H1 (cell line): ENCODE measurements at places on chromosomes 12 and 14. TPM values are rescaled to one million over a fixed set of nuclear protein-coding genes. Genes with fewer than 3 reads are reported as not detected.

GRCh38 chr12:11712491-11712890, 63.0 kb downstream of the ETV6 start:
- no peak for DNase-seq

The KCTD10 gene
- total RNA-seq: 52.4 and 54.3 TPM in 2 replicates

The EGLN3 gene
- total RNA-seq: 24.4 and 27.3 TPM in 2 replicates

DNA sequence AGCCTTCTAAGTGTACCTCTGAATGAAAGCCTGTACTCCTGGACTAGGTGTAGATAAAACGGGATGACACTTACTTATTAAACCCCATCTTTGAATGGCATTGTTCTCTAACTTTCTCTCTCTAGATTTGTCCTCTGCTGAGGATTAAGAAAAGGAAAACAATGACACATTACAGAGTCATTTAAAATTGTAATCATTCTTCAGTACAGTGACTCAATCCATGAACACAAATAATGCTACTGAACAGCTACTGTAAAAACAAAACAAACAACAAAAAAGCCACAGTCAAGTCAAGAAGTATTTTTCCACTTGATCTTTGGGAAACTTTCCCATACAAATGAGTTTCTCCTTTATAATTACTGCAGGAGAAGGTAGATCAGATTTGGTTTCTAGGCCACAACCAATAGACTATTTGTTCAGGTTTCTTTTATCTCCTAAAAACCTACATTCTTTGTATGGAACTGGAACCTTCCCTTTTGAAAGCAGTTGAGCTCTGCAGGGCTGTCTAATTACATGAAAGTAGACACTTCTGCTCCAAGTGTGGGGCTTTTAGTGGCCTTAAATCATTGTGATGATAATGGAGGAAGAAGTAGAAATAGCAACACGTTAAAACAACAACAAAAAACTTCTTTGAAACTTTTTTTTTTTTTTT, 219.1 kb downstream of the ESR2 start:
- DNase-seq: no peak

- DNase-seq: no peak
Measured at GRCh38 chr14:100604121-100604501, 16.9 kb upstream of the BEGAIN start.

GRCh38 chr12:3110578-3110977, 33.4 kb downstream of the TSPAN9 start:
- DNase-seq: no peak

The ANO2 gene
- 3.5 and 5.5 TPM in 2 replicates for total RNA-seq

The ACOT6 gene
- not detected in 2 replicates for total RNA-seq

DNA sequence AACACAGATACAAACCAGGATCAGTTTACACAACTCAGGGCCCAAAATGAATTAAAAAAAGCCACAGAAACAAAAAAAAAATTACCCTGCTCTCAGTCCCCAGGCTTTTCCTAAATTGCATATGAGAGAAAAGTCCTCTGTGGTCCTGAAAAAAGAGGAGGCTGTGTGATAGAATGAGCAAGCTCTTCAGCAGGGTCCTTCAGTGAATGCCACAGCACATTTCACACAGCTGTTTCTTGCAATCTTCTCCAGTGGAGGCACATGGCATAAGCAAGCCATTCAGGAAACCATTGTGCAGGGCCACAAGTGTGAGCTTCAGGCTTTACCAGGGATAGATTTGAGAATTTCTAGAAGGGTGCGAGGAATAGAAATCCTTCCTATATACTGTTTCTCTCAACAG, 168.5 kb downstream of the PPM1H start:
- no peak for DNase-seq

The CCNT1 gene
- total RNA-seq: 44.3 and 45.9 TPM in 2 replicates

- no peak for DNase-seq
Measured at GRCh38 chr14:71524320-71524982, 407.8 kb upstream of the RGS6 start.

The NEUROD4 gene
- not detected in 2 replicates for total RNA-seq

The PNP gene
- 108 and 110 TPM in 2 replicates for total RNA-seq

The ATL1 gene
- 4.2 and 5.9 TPM in 2 replicates for total RNA-seq

- DNase-seq: no peak
Measured at GRCh38 chr12:115013236-115013981, 329.4 kb upstream of the TBX3 start.

- no peak for DNase-seq
Measured at GRCh38 chr12:25323581-25323982, 72.9 kb upstream of the KRAS start.

DNA sequence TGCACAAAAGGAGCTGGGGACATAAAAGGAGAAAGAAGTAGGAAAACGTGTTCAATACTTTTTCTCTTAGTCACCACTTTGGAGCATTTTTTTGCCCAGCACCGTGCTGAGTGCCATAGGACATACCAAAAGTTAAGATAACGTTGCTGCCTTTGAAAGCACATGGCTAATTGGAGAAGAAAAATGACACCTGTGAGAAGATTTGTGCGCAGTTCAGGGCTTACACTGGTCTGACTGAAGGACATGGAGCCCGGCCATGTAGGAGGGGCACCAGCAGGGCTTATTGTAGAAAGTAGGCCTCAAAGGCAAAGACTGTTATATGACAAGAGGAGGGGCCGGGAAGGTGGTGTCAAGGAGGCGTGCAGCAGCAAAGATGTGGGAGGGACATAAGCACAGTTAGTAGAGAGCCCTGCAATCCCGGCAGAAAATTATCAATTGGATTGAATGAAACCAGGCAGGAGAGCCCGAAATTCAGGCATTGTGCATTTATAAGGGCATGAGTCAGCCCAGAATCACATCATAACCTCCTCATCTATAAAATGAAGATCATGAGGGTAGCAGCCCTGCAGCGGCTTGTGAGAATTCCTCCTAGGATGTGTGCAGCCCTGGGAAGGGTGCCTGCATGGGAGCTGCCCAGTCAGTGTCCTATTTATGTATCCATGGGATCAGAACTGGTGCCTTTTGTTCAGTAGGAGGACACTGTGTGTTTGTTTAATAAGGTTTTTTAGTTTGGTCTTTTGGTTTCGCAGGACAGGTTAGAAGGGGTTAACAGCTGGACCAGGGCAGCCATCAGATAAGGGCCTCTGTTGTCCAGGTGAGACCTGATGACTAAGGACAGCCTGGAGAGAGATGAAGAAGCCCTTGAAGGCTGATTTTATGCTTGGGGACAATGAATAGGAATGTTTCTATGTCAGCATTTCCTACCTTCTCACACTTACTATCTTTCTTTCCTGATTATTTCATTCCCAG, 122.4 kb downstream of the GPR135 start:
- DNase-seq: no peak

GRCh38 chr12:21775133-21775820, 771 bp upstream of the KCNJ8 start:
- DNase-seq: no peak

The CLEC12A gene
- total RNA-seq: not detected in 2 replicates

DNA sequence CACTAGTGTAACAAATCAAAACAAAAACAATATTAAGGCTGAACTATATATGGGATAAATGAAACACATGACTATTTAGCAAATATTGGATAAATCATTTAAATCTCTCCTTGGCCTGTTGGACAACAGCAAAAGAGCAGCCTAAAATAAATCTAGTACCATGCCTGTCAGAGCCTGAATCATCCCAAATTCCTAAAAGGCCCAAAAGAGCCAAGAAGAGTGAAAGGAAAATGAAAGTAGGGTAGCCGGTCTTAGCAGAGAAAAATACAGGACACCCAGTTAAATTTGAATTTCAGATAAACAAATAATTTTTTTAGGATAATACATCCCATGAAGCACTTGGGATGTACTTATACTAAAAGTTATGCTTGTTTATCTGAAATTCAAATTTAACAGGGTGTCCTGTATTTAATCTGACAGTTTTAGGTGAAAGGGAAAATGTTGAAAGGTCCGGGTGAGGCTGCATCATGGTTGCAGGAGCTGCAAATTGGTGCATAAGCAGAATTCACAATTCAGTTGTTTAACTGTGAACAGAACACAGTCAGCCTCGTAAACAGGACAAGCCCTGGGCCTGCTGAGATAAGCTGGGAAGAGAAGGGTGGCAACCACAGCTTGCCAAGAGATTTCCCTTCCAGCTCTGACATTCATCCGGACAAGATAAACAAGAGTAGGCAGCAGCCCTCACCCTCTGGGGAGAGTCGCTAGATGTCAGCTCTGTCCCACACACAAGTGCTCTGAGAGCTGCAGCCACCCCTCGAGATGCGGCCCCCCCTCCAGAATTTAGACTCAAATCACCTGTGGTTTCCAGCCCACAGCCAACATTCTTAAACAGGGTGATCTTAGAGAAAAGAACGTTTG, 30.3 kb downstream of the DMAC2L start:
- DNase-seq: no peak

DNA sequence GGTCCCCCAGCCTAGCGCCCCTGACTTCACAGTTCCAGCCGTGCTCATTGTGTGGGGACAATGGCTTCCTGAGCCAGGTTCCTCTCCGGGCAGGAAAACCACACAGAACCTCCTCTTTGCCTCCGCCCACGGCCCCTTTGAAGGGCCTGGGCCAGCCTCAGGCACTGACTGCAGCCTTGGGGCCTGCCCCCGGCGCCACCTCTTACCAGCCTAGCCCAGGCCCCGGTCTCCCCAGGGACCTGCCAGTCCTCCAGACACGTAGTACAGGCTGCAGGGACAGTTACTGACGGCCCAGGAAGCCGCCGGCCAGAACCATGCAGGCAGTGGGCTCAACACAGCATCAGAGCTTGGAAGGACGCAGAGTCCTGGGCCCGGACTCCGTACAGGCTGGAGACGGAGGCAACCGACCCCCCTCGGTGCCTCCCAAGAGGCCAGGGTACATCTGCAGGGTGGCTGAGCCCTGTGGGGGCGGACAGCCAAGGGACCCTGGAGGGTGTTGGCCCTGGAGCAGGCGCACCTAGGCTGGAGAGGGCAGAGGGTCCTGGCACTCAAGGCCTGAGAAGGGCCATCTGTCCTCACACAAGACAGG, 20.9 kb upstream of the NUDT14 start:
- no peak for DNase-seq
